ENCODE measurements at places on chromosomes 2 and 18.
A peak's percentile ranks its signal among the peaks of the same experiment; 100 is the strongest.

DNA sequence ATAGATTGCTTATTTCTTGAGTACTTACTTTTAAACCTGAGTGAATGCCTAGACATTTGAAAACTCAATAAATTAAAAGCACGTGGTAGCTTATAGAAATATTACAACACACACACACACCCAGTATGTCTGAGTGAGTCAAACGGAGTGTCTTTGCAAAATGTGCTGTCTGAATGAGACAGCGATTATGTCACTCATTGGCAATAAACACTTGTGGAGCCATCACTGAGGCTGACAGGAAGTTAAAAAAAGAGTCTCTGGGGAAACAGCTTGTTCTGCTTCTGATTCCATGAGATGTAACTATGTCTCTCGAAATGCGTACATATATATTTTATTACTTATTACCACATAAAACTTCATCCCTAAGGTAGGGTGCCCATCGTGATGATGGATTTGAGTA is 22.3 kb upstream of the VPS4B start:
- no peaks in the 10 kb centered on the region for H3K27me3 ChIP-seq
- H3K4me3 ChIP-seq, result no peak overlapping the region
- no peaks in the 10 kb centered on the region for H3K4me1 ChIP-seq
- H3K27ac ChIP-seq, result no peak overlapping the region
- DNase-seq, result no peak

GRCh38 chr2:161430386-161430785 is 14.3 kb downstream of the TBR1 start:
- H3K27ac ChIP-seq, result no peak overlapping the region
- peaks cover 12% of the 10 kb centered on the region for H3K36me3 ChIP-seq
- peaks cover 16% of the 10 kb centered on the region for H3K4me1 ChIP-seq
- no peak for DNase-seq

- H3K27ac ChIP-seq, result no peak overlapping the region
- H3K4me3 ChIP-seq, result no peak overlapping the region
- DNase-seq, result no peak
- no peaks in the 10 kb centered on the region for H3K36me3 ChIP-seq
- no peaks in the 10 kb centered on the region for H3K27me3 ChIP-seq
Observed at GRCh38 chr2:26018184-26019055, 15.5 kb upstream of the RAB10 start.

GRCh38 chr2:232951891-232952290 is 61.2 kb downstream of the NGEF start:
- H3K27ac ChIP-seq, result no peak overlapping the region
- no peaks in the 10 kb centered on the region for H3K4me1 ChIP-seq
- no peaks in the 10 kb centered on the region for H3K36me3 ChIP-seq

GRCh38 chr18:58953627-58954026 is 89.0 kb downstream of the ZNF532 start:
- no peak for DNase-seq
- peaks cover 11% of the 10 kb centered on the region for H3K27me3 ChIP-seq
- no peak overlapping the region for H3K4me3 ChIP-seq

GRCh38 chr2:74924463-74925265 is 33.8 kb upstream of the POLE4 start:
- no peak for DNase-seq
- peaks cover 1% of the 10 kb centered on the region for H3K4me1 ChIP-seq
- no peak overlapping the region for H3K4me3 ChIP-seq
- no peaks in the 10 kb centered on the region for H3K27me3 ChIP-seq

- no peak for DNase-seq
- H3K4me3 ChIP-seq, result no peak overlapping the region
- no peaks in the 10 kb centered on the region for H3K27me3 ChIP-seq
- H3K4me1 ChIP-seq, result peaks cover 17% of the 10 kb centered on the region
- peaks cover 59% of the 10 kb centered on the region for H3K36me3 ChIP-seq
Observed at GRCh38 chr2:671072-671471, 6.1 kb downstream of the TMEM18 start.

GRCh38 chr2:217880891-217881290 is 121.9 kb downstream of the TNS1 start:
- H3K4me1 ChIP-seq, result no peaks in the 10 kb centered on the region
- H3K36me3 ChIP-seq, result no peaks in the 10 kb centered on the region
- H3K27me3 ChIP-seq, result peaks cover 3% of the 10 kb centered on the region

DNA sequence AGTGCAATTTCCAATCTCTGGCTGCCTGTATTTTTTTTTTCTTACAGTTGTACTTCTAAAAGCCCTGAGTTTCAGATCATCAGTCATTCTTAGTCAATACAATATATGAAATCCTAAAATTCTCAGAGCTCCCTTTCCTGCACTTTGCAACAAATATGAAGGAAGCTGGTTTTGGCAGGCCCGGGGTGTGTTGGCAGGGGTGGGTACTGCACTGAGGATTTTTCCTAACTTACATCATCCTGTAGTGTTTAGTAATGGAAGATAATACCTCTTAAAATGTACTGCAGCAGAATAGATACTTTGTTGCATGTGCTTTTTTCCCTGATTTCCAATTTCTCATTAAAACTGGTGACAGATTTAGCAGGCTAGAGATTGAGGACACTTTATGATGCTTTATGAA is 374.6 kb downstream of the PTH2R start:
- H3K36me3 ChIP-seq, result no peaks in the 10 kb centered on the region
- no peaks in the 10 kb centered on the region for H3K27me3 ChIP-seq
- no peak overlapping the region for H3K4me3 ChIP-seq
- H3K27ac ChIP-seq, result no peak overlapping the region
- H3K4me1 ChIP-seq, result no peaks in the 10 kb centered on the region
- no peak for DNase-seq

DNA sequence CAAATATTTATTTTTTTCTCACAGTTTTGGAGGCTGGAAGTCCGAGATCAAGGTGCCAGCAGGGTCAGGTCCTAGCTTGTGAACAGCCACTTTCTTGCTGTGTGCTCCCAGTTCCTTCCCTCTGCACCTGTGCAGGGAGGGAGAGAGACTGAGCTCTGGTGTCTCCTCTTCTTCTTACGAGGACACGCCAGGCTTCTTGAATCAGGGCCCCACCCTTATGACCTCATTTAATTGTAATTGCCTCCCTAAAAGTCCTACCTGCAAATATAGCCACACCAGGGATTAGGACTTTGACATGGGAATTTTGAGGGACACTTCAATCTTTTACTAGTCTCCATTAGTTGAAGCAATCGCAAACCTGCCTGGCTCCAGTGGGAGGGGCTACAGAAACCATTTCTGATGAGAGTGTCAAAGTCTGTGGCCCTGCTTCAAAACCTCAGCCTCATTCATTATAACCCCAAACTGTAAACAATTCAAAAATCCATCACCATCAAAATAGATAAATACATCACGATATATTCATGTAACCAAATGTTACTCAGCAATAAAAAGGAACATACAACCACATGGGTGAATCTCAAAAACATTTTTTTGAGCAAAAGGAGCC is 18.2 kb upstream of the SEH1L start:
- H3K27ac ChIP-seq, result peak overlapping the region; percentile 44
- peak; percentile 17 for DNase-seq
- no peak overlapping the region for H3K4me3 ChIP-seq
- no peaks in the 10 kb centered on the region for H3K36me3 ChIP-seq
- peaks cover 1% of the 10 kb centered on the region for H3K4me1 ChIP-seq

- no peaks in the 10 kb centered on the region for H3K27me3 ChIP-seq
- H3K27ac ChIP-seq, result no peak overlapping the region
Observed at GRCh38 chr2:97911206-97911921, 84.4 kb downstream of the TMEM131 start.

DNA sequence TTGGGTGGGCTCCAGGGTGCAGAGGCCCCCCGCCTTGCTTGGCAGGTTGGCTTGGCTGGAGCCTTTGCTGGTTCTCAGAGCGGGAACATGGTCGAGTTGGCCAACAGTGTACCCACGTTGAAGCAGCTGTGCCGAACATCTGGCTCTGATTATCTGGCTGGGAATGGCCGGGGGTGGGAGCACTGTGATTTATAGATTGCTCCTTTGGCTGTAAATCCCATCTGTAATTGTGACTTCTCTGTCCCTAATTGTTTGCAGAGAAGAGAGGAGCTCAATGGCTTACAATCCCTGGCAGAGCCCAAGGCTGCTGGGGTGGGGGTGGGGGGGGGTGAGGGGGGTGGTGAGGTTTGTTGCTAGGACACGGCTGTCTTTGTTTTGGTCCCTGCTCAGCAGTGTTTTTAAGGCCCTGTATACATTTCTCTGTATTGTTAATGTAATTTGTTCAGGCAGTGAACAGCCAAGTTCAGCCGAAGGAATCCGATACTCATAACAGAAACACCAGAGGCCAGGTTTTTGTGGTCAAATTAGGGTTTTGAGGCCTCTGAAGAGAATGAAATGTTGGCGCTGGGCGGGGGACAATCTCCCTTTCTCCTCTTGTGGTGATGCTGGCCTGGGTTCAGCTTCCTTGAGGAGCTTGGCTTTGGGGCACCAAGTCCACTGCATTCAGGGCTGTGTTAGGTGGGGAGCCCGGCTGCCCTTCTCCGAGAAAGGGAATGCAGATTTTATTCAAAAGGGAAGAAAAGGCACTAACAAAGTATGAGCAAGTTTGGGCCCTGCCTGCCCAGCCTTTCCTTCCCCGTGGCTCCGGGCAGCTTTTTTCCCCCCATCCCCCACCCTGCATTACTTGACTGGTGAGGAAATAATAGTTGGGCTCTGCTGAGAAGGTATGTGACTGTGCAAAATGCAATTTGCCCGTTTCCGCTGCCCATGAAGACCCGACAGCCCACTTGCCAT is 82.5 kb downstream of the TCF7L1 start:
- no peaks in the 10 kb centered on the region for H3K4me1 ChIP-seq
- no peaks in the 10 kb centered on the region for H3K36me3 ChIP-seq

DNA sequence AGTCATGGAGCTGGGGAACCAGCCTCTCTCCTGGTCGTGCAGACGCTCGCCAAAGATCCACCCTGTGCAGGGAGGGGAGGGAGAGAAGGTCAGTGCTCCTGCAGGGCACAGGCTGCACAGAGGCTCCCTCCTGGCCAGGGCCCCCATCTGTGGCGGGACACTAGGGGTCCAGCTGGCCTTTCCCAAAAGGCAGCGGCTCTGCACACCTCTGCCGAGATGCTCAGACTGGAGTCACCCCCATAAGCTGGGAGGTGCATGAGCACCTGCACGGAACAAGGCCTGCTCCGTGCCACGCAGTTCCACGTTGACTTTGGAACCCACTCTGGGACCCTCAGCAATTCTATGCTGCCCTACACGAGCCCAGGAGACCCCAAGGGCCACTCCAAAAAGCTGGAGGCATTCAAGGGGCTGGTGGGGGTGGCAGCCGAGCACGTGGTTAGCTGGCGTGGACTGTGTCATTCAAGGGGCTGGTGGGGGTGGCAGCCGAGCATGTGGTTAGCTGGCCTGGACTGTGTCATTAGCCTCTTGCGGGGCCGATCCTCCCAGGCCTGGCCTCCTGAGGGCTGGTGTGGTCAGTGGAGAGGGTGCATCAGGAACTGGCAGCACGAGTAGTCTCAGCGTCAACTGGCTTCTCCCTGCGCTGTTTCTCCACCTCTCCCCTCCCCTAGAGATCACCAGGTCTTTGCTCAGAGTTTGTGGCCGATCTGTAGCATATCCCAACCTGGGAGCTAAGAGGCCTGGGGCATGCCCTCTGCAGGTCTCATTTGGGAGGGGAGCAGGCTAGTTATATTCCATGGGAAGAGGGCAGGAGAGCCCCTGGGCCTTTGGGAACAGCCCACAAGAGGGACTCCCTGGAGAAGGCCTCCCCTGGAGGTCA is 9.8 kb downstream of the SNORC start:
- DNase-seq, result no peak
- peaks cover 8% of the 10 kb centered on the region for H3K4me1 ChIP-seq
- no peak overlapping the region for H3K4me3 ChIP-seq

DNA sequence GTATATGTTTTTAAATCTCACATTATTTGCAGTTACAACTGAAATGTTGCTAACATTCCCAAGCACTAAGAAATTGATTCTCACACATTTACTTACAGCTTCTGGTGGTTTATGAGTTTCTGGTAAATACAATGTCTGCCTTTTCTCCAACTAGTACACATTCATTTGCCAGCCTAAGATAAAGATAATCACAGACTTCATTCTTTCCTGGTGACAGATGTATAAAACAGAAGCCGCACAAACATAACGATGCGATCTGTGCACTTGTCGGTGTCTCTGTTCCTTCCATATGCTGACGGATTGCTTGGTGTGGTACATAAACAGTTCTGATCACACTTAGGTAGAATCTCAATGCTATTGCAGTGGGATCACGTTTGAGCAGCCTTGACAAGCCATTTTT is 100.4 kb upstream of the DDX18 start:
- H3K4me3 ChIP-seq, result no peak overlapping the region
- no peak overlapping the region for H3K27ac ChIP-seq
- peaks cover 3% of the 10 kb centered on the region for H3K27me3 ChIP-seq
- H3K36me3 ChIP-seq, result no peaks in the 10 kb centered on the region

DNA sequence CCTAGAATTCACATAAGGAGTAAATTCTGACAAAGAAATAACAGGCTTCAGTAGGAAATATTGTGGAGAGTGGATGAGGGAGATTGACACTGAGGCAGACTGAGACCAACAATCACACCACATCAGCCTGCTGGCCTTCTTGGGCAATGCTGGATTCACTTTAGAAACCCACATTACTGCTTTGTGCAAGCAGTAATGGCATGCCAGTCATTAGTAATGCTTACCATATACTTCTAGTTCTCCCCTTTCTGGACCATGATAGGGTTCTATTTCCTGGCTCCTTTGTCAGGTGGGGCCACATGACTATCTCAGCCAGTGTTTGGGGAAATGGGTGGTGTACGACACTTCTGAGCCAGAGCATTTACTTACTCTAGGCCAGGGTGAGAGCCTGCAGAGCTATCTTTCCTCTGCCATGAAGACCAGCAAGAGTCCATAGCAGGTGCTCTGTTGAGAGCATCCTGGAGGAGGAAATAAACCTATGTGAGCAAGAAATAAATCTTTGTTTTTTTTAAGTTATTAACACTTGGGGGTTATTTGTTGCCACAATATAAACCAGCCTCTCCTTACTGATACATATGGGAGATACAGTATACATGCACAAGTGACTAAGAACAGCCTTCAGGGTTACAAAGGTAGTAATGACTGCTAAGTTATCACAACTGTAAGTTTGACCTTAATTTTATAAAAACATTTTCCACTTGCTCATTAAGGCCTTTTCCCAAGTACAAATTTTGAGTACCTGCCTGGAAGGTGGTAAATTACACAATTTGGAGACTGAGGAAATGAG is 89.3 kb upstream of the TANK start:
- peaks cover 3% of the 10 kb centered on the region for H3K4me1 ChIP-seq
- no peaks in the 10 kb centered on the region for H3K27me3 ChIP-seq
- no peaks in the 10 kb centered on the region for H3K36me3 ChIP-seq
- no peak for DNase-seq

GRCh38 chr2:5766561-5766960 is 74.4 kb downstream of the SOX11 start:
- no peak overlapping the region for H3K4me3 ChIP-seq
- no peaks in the 10 kb centered on the region for H3K4me1 ChIP-seq
- H3K27me3 ChIP-seq, result peaks cover 2% of the 10 kb centered on the region
- no peak overlapping the region for H3K27ac ChIP-seq
- H3K36me3 ChIP-seq, result no peaks in the 10 kb centered on the region

Data from naive thymus-derived CD8-positive, alpha-beta T cell (primary cell).